ENCODE measurements at places on chromosomes 2 and 18.

GRCh38 chr18:10791169-10791831 lies 265.5 kb downstream of the NAPG start:
- DNase-seq: no peak

DNA sequence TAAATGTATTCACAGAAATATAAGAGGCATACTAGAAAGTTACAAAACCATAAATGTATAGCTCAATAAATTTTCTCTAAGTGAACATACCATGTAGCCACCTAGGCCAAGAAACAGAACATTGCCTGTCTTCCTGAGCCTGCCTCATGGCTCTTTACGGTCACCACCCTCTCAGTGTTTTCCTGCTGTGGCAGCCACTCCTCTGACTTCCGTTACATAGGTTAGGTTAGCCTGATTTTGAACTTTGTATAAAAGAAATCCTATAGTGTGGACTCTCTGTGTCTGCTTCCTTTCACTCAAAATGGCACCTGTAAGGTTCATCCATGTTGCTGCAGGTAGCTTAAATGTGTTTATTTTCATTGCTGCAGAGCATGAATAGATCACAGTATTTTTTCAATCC lies 11.6 kb upstream of the ST3GAL5 start:
- DNase-seq: no peak

DNA sequence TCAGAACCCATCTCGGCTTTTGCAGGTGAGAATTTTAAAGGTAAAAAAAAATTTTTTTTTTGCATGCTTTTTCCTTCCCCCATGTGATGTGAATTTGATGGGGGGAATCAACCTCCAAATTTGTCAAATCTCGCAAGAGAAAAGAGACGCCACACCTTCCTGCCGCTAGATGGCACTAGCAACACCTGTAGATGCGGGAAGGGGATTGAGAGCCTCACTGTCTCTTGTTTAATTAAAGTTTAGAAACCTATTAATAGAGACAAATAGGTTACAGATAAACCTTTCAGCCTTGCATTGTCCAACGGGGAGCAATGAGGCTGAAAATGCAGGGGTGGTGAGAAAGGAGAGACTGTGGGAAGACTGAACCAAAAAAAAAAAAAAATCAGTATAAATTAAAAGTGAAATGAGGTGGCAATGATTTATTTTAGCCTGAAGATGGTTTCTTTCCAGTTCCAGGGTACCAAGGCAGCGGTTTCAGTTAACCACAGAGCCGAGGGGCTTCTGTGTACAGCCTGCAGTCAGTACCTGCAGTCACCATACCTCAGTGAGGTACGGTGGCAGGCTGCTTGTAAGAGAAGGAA lies 84.6 kb downstream of the NRP2 start:
- peak; percentile 37 for DNase-seq

- DNase-seq: no peak
These were observed 120.5 kb downstream of the AFF3 start for GRCh38 chr2:100021791-100022340.
